ENCODE measurements at places on chromosomes 4 and X. TPM values are rescaled to one million over a fixed set of nuclear protein-coding genes. Genes with fewer than 3 reads are reported as not detected.

GUCY1A1 gene
- total RNA-seq: 0.43 TPM

NEUROG2 gene
- total RNA-seq: not detected

SPANXN5 gene
- not detected for total RNA-seq

RRH gene
- not detected for total RNA-seq

GPR82 gene
- under 0.01 TPM for total RNA-seq

MAEA gene
- total RNA-seq: 59.6 TPM
